Bone marrow (tissue), 2 donors: ENCODE measurements at places on chromosomes 12 and 14.

DNA sequence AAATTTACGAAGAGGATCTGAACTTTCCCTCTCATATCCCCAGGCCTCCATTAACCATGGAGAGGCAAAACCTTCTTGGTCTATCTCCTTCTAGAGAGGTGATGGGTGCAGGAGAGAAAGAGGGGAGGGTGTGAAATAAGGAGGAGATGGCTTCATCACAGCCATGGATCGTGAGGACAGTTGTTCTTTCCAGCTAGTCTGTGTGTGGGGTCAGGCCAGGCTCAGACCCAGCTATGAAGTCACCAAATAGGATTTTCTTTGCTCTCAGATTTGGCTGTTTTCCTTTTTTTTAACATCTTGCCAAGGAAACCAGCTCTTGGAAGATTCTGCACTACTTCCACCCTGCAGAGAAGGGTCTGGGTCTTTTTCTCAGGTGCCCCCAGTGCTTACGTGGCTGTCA is 64.9 kb upstream of the FAM181A start:
- no peak for DNase-seq

DNA sequence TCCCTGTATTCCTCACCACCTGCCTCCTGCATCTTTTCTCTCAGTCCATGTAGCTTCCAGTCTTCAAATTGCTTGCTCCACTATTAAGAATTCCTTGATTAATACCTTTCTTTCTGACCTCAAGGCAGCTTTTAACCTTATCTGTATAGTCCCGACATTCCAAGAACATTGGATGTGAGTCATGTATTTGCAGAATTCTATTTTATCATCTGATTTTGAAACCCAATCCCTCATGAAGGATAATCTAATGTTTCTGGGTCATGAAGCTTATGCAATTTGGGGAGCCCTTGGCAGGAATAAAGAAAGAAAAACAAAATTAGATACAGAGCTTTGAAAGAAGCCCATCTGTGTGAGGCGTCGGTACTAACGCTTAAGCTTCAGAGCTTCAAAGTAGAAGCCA is 63.4 kb upstream of the CCND2 start:
- DNase-seq = no peak

DNA sequence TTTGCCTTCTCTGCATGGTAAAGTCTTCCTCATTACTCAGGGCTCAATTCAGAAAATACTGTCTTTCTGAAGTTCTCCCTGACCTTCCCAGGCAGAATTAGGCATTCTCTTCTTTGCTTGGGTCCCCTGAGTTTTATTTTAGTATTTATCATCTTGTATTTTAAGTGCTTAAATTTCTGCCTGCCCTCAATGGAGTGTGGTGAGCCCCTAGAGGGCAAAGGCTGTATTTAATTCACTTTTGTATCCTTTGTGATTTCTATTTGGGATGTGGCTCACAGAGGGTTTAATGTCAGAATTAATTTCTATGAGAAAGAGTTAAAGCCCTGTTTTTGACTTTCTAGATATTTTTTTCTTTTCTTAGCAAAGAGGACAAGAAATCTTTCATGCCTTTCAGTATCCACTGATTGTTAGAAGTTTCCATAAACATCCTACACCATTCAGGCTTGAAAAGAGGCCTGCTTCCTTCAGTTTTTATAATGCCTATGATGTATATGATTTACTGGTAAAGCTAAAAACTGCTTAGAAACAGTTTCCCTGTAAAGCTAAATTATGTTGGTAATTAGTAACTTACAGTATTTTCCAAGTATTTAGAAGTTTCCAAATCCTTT is 55.6 kb upstream of the PTPRB start:
- no peak for DNase-seq

- no peak for DNase-seq
Measured at GRCh38 chr12:93200291-93200917, 177.3 kb upstream of the NUDT4 start.

DNA sequence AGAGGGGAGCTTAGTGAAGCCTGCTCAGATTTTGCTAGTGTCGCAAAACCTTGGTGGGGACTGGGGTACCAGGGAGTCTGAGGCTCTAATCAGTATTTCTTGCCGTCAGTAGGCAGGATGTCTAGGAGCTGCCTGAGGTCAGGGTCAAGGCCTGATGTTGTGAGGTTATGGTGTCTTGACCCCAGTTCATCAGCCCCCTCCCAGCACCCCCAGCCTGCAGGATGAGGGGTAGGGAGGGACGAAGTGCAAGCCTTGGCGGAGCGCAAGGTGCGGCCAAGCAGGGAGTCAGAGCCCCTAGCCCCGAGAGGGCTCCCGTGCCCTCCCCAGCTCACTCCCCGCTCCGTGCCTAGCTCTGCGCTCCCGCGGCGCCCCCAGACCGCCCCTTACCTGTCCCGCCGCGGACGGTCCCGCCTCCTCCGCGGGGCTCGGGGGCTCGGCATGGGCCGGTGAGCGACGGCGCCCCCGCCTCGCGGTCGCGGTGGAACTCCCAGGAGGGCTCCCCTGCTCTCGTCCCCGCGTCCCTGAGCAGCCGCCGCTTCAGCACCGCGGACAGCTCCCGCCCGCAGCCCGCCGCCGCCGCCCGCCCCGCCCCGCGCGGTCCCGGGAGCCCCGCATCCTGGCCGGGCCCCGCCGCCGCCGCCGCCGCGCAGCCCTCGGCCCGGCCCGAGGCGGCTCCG is 347 bp downstream of the SYNDIG1L start:
- DNase-seq = no peak
